ENCODE measurements at places on chromosomes 6 and 20.
A peak's percentile ranks its signal among the peaks of the same experiment; 100 is the strongest.

- no peak for DNase-seq
Measured at GRCh38 chr20:23228912-23229311, 121.7 kb upstream of the NXT1 start.

DNA sequence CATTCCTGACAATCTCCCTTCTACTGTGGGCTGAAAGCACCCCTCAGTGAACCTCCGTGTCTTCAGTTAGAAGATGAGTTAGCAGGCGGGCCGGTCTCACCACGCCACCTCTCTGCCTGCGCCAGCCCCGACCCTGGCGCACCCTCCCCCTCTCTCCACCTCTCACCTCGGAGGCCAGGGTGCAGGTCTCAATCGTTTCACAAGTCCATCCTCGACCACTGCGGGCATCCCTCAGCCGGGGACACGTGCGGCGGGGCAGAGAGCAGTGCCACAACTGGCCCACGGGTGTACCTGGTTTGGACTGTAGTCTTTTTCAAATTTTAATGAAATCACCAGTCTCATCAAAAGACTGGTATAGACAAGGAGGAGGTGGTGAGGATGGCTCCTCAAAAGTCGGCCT, 34.4 kb downstream of the NFATC2 start:
- DNase-seq = no peak

DNA sequence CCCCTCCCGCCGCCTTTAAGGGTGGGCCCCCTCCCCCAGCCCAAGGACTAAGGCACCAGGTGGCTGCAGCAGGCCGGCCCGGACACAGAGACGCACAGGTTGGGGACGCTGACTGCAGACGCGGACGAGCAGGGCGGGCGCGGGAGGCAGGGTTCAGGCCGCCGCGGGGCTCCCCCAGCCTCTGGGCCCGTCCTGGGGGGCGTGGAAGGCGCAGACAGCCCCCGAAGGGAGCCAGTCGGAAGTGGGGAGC, 9.3 kb downstream of the DUSP15 start:
- DNase-seq = no peak

DNA sequence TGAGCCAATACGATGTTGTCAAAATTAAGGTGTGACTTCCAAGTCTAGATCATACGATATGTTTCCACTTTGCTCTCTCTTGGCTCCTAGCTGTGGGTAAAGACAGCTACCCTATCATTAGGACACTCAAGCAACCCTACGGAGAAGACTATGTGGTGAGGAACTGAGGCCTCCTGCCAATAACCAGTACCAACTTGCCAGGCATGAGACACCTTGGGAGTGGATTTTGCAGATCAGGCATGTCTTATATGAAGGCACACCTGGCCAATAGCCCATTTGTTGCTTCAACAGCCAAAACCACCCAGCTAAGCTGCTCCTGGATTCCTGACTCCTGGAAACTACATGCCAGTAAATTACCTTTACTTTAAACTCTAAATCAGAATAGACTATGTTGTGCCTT, 863.4 kb downstream of the DHX35 start:
- DNase-seq = no peak

DNA sequence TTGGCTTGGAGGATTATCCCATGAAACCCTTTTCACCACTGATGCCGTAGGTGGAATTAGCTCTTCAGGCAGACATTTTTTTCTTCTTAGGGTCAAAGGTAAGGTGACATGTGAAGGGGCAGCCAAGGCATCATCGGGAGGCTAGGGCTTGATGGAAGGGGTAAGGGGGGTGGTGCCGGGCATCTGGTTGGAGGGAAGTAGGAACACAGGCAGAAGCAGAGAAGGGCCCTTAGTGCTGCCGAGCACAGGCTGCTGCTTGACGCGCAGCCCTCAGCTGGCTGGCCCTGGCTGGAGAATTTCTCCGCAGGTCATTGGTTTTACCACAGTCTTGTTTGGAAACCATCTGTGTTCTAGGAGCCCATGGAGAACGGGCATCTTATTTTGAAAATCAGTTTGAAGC, 54.7 kb downstream of the TRAF3IP2 start:
- no peak for DNase-seq

GRCh38 chr6:105136431-105137350, 43.1 kb downstream of the POPDC3 start:
- DNase-seq = peak; percentile 48

DNA sequence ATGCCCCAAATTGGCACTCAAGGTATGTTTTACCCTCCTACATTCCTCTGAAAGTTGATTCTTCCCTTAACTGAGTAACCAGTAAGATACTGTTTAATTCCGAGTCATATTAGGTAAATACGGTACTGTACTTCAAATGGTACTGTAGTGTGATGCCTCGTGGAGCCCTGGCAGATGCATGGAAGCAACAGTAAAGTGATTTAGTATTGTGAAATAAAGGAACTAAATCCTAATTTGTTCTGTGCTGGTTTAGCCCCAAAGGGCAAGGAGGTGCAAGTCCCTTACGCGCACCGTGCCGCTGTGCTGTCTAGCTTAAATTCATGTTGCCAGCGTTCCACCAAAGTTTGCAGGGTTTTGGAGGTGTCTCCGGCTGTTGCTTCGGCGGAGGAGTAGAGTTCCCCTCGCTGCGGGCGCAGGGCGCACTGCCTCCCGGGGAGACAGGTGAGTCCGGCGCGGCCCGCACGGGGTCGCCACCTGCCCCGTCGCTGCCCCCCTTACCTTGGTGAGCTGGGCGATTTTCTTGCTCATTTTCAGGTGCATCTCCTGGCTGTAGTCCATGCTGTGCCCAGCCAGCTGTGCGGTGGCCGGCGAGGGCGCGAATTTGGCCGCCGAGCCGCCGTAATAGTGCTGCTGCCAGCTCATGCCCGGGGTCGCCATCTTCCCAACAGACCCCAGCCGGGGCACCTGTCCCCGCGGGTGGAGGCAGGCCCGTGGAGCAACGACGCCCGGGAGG, 655 bp downstream of the FAM184A start:
- peak; percentile 18 for DNase-seq

DNA sequence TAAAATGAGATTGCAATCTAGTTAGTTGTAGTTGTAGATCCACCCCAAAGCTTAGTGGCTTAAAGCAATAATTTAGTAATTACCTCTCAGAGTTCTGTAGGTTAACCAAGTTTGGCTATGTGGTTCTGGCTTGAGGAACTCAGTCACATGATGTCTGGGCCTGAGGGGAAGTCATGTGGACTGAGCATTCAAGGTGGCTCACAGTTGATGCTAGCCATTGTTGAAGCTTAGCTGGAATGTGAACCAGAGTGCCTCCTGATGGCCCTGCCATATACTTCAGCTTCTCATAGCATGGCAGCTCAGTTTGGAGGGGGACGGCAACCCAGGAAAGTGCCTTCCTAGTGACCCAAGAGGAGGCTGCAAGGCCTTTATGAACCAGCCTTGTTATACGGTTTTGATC, 263.2 kb upstream of the RNF217 start:
- no peak for DNase-seq

DNA sequence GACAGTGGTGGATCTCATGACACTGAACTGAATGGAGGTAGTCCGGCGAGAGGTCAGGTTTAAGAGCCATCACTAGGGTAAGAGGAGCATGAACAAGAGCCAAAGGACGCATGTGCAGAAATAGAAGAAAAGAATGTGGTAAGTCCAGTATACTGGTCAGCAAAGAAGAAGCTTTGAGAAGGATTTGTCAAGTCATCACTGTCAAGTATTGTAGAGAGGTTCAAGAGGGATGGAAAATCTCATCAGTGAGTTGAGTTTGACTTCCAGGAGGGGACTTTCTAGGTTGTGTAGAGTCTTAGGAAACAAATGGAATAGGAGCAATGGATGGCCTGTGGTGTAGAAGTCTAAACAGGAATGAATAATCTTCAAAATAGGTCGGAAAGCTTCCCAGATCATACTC, 161.8 kb downstream of the BTBD3 start:
- no peak for DNase-seq

- DNase-seq = no peak
Measured at GRCh38 chr20:60583741-60584140, 625.5 kb downstream of the CDH26 start.

DNA sequence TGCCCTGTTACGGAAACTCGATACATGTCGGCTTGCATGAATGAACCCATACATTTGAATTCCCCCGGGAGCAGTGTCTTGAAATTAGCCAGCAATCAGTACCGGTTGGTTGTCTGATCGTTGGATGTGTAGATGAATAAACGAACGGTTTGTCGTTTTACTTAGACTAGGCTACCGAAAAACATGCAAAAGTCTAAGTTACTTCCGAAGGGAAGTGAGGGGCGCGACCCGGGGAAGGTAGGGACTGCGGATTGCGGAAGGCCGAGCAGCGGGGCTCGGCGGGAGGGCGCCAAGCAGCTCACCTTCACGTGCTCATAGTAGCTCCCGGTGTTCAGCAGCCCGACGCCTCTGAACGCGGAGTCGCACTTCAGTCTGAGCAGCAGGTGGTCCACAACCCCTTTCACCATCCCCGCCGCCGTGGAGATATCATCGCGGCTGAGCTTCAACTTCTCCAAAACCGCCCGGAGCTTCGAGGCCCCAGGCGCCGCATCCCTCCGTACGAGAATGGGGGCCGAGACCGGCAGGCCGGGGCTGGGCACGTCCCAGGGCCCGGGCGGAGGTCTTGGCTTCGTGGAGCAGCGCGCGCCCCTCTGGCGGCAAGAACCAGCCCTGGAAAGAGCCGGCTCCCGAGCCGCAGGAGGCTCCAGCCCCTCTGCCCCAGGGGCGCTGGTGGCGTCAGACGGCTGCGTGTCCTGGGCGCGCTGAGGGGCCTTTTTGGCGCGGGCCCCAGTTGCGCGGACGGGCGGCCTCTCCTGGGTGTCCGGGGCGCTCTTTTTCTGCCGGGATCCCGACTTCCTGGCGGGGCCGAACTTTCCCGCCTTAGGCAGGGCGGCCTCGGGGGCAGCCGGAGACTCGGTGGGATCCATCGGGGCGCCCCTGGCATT, 632 bp downstream of the CGAS start:
- no peak for DNase-seq

DNA sequence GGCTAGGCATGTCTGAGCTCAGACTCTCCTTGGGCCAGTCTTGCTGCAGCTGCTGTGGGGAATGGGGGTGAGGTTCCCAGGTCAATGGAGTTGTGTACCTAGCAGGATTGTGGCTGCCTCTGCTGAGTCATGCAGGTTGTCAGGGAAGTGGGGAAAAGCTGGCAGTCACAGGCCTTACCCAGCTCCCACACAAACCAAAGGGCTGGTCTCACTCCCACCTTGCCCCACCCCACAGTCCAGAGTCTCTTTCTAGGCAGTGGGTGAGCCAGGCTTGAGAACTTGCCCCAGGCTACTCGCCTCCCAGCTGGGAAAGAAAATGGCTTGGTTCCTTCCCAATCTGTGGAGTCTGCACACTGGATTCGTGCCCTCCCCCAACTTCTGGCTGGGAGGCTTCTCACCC, 65.7 kb downstream of the SCP2D1 start:
- peak; percentile 46 for DNase-seq

- DNase-seq = no peak
Measured at GRCh38 chr6:140370441-140370840, 996.0 kb upstream of the CITED2 start.

DNA sequence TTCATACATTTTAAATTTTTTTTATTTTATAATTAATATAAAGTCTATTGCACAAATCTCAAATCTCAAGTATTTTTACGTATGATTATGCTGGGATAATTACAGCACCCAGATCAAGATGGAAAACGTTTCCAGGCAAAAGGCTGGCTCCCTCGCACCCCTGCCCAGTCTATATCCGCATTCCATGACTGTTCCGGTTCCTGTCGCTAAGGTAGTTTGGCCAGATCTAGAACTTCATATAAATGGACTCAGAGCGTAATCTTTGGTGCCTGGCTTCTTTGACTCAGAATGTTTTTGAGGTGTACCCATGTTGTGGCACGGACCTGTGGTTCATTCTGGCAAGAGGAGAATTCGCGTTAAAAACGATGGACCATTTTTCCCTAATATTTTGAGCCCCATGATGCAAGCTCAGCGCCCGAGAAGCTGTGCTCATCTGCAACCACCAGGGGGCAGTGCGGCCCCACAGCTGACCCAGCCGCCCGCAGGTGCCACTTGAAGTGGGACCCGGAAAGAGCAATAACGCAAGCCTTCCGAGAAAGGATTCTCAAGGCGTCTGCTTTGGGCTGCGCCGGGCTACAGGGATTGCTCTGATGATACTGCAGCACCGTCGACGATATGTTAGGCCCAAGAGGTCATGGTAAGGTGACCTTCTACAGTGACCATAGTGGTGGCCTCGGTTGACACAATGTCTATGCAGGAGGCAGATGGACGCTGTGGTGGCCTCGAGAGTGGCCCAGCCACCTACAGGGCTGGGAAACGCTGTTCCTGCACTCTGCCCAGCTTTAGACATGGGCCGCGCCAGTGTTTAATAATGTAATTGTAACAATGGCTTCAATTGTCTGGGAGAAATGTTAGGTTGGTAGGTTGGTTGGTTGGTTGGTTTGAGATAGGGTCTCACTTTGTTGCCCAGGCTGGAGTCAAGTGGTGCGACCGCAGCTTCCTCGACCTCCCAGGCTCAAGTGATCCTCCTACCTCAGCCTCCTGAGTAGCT, 160.1 kb downstream of the ZMYND8 start:
- peak; percentile 19 for DNase-seq

- no peak for DNase-seq
Measured at GRCh38 chr6:4612636-4613171, 163.5 kb upstream of the CDYL start.

DNA sequence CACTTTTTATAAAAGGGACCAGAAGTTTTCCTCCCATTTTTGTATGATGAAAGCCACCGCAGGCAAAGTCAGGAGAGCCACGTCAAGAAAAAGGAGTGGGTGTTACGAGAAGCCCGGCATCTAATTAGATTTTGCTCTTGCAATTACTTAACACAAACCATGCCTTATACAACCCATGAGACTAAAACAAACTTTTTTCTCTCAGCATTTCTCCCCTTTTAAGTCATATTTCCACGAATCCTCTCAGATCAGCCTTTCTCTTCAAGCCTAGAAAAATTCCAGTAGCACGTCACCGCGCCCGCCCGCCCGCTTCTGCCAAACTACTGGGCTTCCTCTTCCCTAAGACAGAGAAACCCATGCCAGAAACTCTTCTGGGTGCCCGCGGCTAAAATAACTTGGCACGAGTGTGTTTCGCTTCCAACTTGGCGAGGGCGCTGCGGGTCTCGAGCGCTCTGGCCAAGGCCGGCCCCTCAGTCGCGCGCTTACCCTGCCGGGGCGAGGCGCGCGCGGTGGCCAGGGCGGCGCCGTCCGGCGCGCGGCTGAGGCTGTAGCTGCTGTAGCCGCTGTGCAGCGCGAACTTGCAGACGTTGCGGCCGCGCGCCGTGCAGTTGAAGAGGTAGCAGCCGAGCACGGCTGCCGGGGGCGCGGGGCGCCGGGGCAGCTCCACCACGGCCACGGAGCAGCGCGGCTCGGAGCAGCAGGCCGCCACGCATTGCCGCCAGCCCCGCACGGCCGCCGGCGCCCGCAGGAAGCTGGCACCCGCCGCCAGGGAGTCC, 1.0 kb downstream of the LRP11 start:
- DNase-seq = no peak

DNA sequence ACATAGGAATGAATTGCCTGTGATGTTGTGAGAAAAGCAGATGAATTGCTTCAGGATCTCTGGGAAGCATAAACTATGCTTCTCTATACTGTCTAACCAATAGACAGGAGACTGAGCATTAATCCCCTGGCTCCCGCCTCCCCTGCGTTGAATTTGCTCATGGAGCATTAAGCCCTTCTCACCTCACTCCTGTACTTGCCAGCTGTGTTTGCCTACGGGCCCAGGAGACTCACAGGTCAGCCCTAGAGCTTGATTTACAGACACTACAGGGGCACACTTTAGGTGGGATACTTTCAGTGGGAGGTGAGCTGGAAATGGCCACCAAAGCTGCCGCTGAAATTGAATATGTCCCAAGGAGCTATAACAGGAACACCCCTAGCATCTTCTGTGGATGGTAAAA, 418.7 kb downstream of the CBLN4 start:
- no peak for DNase-seq

All from COR-L47 (cell line).